T-helper 17 cell (primary cell): ENCODE measurements at places on chromosomes 6 and 20.

DNA sequence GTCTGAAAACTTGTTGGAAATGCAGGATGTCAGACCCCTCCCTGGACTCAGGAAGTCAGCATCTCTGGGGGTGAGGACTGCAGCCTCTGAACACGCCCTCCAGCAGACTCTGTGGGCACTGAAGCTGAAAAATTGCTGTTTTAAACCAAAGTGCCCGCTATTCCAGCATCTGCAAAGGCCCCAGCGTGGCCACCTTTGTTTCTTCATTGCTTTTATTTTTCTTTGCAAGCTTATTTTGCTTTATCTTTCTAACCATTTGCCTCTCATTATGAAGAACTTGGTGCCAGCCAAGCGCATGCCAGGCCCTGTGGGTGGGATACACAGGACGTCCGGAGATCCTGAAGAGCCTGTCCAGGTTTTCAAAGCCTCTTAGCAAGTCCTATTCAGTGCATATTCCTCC lies 203.9 kb upstream of the CST7 start:
- peaks cover 28% of the 10 kb centered on the region for H3K27me3 ChIP-seq
- H3K4me3 ChIP-seq: no peak overlapping the region
- H3K36me3 ChIP-seq: no peaks in the 10 kb centered on the region
- H3K27ac ChIP-seq: no peak overlapping the region

DNA sequence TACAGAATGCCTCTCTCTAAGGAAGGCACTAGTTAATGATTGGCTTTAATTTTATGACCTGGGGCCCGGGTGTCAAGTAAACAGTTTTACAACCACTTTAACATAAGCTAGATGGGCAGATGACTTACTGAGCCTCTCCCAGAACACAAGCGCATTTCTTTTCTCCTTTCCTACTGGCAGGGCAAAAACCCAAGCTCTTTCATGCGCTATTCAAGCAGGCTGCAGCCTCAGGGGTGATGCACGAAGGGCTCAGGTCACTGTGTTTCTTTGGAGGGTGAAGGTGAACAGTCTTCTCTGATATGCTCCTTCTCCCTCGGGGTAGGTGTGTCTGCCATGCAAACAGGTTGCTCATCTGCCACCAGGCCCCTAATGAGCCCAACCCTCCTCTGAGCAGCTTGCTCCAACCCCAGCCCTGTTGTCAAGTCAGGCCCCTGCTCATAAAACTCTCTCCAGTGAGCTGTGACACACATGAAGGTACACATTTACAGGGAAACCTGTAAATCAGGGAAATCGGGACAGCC lies 73.5 kb upstream of the CDH4 start:
- no peak for DNase-seq
- H3K27ac ChIP-seq: no peak overlapping the region
- peaks cover 7% of the 10 kb centered on the region for H3K27me3 ChIP-seq
- H3K36me3 ChIP-seq: no peaks in the 10 kb centered on the region
- H3K4me3 ChIP-seq: no peak overlapping the region
- H3K4me1 ChIP-seq: no peaks in the 10 kb centered on the region

DNA sequence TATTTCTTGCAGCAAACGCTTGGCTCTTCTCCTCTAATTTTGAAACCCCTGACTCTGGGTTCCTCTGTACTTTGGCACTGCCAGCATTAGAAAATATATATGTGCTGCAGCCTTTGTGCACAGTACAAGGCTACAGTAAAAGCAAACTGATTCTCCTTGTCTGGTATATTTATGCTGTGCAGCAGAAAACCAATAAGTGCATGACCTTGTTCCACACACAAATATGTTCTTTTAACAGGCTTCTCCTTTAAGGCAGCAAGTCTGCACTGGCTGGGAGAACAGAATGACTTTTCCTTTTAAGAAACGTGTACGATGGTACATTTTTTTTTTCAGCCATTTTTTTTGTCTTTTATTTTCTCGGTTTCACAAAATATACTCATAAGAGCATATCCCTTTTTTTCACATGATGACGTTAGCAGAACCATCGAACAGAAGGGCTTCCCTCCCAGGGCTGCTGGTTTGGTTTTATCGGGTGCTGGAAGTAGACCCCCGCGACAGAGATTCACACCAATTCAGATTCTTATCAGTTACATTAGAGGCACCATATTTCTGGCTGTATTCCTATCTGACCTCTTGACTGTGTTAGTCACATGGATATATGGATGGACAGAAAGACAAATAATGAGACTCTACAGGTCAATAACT lies 129.9 kb upstream of the ARID1B start:
- no peak for DNase-seq
- H3K4me1 ChIP-seq: peaks cover 19% of the 10 kb centered on the region
- H3K4me3 ChIP-seq: no peak overlapping the region
- peaks cover 13% of the 10 kb centered on the region for H3K27me3 ChIP-seq

GRCh38 chr20:58141496-58141895 lies 87.0 kb downstream of the ANKRD60 start:
- H3K36me3 ChIP-seq: no peaks in the 10 kb centered on the region
- peaks cover 74% of the 10 kb centered on the region for H3K27me3 ChIP-seq
- peaks cover 2% of the 10 kb centered on the region for H3K4me1 ChIP-seq
- H3K4me3 ChIP-seq: no peak overlapping the region
- DNase-seq: no peak
- H3K27ac ChIP-seq: no peak overlapping the region

- peak overlapping the region; percentile 88 for H3K27ac ChIP-seq
- H3K4me3 ChIP-seq: no peak overlapping the region
- DNase-seq: no peak
- peaks cover 3% of the 10 kb centered on the region for H3K36me3 ChIP-seq
- H3K4me1 ChIP-seq: peaks cover 31% of the 10 kb centered on the region
- H3K27me3 ChIP-seq: no peaks in the 10 kb centered on the region
Measured at GRCh38 chr6:514396-514978, 122.9 kb downstream of the IRF4 start.
